ENCODE measurements at places on chromosomes 6 and 20.

DNA sequence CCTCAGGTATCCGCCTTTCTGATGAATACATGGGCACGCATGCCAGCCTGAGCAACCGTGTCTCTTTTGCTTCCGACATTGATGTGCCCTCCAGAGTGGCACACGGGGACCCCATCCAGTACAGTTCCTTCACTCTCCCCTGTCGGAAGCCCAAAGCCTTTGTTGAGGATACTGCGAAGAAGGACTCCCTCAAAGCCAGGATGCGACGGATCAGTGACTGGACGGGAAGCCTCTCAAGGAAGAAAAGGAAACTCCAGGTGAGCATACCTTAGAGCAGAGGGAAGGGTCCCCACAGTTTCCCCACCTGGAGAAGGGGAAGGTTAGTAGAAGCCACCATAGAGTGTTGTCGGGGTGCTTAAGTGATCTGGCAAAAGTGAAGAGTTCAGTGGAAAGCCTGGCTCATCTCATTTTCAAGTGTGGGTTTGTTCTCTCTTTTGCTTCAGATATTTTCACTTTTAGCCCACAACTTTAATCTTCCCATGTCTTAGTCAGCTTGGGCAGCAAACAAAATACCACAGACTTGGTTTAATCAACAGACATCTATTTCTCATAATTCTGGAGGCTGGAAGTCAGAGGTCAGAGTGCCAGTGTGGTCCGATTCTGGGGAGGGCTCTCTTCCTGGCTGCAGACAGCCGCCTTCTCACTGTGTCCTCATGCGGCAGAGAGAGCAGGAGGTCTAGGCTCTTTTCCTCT, 133.5 kb upstream of the CLDN20 start:
- DNase-seq: no peak

DNA sequence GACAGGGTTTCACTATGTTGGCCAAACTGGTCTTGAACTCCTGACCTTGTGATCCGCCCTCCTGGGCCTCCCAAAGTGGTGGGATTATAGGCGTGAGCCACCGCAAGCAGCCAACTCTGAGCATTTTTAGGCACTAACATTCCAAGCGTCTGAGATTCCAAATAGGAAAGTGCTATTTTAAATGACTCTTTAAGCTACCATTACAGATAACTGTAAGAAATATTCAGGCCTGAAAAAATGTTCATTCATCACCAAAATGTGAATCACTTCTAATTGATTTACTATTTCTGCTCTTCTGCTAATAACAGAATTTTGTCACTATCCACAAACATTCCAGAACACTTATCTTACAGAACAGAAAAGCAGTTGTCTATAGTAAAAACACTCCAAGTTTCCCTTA, 106.5 kb downstream of the BACH2 start:
- DNase-seq: no peak

DNA sequence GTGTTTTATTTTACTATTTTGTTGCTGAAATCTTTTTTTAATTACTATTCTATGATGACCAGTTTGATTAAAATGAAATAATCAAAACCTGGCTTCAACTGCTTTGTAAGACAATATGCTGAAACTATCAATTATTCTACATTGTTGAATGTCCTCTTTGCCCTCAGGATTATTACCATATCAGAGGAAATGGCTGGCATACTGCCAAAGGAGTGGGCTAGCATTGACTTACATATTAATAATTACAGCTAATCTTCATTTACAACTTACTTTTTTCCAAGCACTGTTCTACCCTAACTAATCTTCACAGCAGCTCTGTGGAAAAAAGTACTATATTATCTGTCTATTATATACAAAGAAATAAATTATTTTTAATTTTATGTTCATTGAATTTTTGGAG, 560.5 kb downstream of the BCKDHB start:
- DNase-seq: no peak

DNA sequence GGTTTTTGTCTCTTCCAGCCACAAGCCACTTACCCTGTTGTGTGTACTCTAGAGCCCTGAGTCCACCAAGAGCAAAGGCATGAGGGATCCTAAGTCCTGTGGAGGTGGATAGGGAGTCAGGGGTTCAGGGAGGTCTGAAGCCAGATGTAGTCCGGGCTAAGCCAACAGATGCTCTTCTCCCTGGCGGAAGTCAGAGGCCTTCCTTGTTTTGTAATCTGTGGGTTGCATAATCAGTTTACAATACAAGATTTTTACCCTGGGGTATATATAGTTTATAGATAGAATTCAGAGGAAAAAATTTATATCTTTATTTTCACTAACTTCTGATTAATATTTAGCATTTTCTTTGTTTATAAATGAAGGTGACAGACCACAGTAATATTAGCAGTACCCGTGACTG, 9.2 kb downstream of the LAMP5 start:
- DNase-seq: no peak

DNA sequence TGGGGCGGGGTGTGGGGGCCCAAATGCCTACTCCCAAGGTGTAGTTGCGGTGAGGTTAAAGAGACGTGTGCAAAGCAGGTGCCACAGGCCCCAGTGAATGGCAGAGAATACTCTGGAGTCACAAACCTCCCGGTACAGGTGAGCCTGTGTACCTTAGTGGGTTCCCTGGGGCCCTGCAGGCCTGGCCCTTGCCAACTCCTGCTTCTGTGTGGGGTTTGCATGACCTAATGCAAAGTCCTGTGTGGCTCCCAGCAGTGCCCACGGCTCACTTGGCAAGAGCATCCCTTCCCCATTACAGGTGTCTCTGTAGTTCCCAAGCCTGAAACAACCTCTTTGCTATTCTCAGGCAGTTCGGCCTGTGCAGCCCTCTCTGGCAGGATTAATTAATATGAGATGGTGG, 17.5 kb downstream of the SPDEF start:
- no peak for DNase-seq

GRCh38 chr6:84052883-84053241, 19.3 kb downstream of the MRAP2 start:
- no peak for DNase-seq

GRCh38 chr6:29797135-29797534, 30.5 kb upstream of the HLA-G start:
- no peak for DNase-seq

GRCh38 chr6:33770124-33770832, 18.7 kb downstream of the LEMD2 start:
- no peak for DNase-seq

GRCh38 chr20:14582855-14583254, 245.4 kb upstream of the FLRT3 start:
- no peak for DNase-seq

- DNase-seq: no peak
These were observed 63.1 kb upstream of the PHACTR1 start for GRCh38 chr6:12653486-12653885.

DNA sequence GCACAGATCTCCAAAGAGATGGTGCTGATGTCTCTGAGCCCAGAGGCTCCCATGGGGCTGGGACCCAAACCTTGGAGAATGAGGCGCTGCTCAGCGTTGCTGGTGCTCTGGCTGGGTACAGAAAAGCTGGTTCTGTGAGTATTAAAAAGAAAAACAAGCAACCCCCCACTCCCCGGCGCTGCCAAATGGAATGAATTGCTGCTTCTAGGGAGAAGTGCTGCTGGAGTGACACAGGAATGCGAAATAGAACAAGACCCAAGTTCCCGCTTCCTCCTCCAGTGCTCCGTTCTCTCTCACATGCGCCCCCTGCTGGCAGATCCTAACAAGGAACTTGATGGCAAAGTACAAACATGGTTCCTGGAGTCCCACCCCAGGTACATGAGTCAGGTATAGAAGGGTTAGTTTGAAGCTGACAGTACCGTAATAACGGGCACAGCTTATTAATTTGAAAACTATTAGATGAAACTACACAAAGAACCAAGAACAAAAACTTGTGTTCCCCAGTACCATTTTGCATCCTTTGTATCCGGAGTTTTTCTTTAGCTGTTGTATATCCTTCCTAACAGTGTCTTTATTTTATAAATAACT, 2.1 kb upstream of the DDX27 start:
- DNase-seq: peak; percentile 32

DNA sequence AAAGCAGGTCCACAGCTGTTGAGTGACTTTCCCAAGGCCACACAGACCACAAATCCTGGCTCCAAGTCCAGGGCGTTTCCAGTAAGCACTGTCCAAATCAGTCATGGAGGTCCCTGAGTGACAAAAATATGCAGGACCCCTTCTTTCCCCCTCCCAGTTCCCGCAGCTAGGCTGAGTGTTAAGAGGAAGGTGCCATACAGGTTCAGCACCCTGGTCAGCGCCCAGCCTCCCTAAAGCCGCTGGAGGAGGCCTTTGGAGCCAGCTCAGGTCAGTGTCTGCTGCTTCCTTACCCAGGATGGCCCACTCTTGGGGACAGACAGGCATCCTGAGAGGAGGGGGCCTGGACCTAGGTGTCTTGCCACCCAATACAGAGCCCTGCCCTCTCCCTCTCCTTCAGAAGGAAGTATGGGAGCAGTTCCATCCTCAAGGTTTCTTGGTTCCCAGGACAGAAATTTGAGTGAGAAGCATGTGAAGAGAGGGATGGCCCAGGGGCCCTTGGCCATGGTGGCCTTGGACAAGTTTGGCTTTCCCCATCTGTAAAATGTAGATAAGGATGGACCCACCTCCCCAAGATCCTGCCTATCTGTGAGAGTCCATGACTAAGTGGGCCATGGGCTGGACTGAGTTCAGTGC, 13.2 kb downstream of the TMEM74B start:
- no peak for DNase-seq

DNA sequence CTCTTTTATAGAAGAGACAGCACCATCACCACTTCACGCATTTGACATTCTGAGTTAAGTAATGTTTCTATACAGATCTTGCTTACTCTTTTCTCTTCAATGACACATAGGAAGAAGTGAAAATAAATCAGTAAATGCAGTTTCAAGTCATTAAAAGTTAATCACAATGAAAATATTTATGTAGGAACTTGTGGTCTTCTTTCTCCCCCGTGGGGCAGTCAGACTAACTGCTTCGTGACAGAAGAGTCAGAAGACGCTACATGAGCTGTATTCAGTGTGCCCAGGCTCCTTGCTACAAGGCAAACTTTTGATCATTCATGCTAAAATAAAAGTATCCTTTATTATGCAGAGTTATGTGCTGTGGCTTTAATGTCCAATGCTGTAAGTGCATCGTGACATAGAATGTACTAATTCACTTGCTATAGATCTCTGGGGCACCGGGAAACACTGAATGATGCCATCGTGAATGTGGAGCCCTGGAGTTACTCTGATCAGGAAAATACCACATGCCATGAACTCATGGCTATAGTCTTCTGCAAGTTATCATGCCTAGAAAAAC, 117.8 kb upstream of the TRAF3IP2 start:
- no peak for DNase-seq

DNA sequence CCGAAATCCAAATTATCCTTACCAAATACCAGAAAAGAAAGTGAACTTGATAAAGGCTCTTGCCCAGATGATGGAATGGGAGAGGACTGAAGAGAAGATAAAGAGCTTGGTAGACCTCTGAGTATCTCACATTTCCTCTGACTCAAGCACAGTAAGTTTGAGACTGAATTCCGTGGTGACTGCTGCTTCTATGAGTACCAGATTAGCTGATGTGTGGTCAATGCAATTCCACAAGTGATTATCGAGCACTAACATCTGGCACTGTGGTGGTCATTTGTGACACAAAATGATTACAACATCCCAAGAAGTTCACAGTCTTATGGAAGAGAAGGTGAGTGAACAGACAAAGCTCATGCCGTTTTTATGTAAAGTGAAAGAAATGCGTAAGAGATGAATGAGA, 2.6 kb upstream of the RPS6KA2 start:
- DNase-seq: no peak

DNA sequence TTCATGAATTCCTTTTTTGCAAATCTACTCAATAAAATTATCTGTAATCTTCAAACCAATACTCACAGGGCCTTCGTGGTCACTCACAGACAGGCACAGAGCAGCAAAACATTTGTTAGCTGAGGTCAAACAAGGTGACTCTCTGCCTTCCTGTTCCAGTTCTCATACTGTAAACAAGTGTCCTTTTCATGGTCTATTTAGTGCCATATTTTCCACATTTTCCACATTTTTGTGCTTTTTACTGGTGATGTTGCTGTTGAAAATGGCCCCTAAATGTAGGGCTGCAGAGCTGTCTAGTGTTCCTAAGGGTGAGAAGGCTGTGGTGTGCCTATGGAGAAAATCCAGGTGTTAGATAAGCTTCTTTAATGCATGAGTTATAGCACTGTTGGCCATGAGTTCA, 133.1 kb upstream of the COL21A1 start:
- DNase-seq: no peak

- DNase-seq: no peak
These were observed 21.7 kb upstream of the BNIP5 start for GRCh38 chr6:36358226-36358915.

- no peak for DNase-seq
These were observed 102.2 kb downstream of the NRN1 start for GRCh38 chr6:5904532-5904931.

- no peak for DNase-seq
These were observed 92.3 kb downstream of the ANKRD60 start for GRCh38 chr20:58136149-58136484.

DNA sequence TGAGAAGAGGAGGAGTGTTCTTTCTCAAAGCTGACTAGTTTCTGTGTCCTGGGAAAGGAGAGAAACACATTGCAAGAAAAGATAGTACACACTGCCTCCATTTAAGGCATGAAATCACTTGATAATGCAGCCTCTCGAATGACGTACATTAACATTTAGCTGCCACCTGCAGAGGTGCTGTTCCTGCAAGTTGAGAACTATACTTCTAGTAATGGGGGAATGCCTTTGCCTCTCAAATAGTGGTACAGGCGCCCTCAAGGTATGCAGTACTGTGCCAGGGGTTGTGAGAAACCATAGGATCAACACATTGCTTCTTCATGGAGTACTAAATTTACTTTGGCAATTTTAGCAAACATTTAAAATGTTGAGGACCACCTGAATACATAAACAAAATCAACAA, 20.1 kb downstream of the IMPG1 start:
- DNase-seq: no peak

DNA sequence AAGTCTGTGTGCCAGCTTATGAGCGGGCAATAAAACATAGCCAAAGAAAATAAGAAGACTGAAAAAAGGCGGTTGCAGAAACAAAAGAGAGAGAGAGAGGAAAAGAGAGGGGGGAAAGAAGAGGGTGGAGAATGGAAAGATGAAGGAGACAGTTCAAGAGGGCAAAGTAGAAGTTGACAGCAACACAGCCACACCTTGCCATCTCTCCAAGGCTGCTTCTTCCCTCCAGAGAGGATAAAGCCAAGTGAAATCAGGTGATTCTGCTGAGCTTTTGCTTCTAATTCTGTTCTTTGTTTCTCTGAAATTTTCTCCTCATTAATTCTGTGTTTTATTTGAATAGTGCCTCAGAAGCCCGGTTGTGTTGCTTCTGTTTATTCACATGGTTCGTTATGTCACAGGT, 48.5 kb downstream of the PTPRK start:
- DNase-seq: no peak

GRCh38 chr20:48928832-48929725, 7.6 kb downstream of the ARFGEF2 start:
- no peak for DNase-seq

Measured in GM18507 (cell line).